ENCODE measurements at places on chromosomes 1 and 21. TPM values are rescaled to one million over a fixed set of nuclear protein-coding genes. Genes with fewer than 3 reads are reported as not detected.

GRCh38 chr1:248812736-248813425 lies 12.8 kb downstream of the SH3BP5L start:
- DNase-seq = no peak

GRCh38 chr21:39184050-39184980 lies 1.1 kb upstream of the PSMG1 start:
- no peak for DNase-seq

- DNase-seq = no peak
Measured at GRCh38 chr1:30888975-30889374, 19.6 kb downstream of the SDC3 start.

GBP4 gene
- not detected for polyA plus RNA-seq

HSPG2 gene
- 14.9 TPM for polyA plus RNA-seq

Measured in GM23338 (cell line).